K562 (cell line): ENCODE measurements at places on chromosomes 16 and 17. TPM values are rescaled to one million over a fixed set of nuclear protein-coding genes. Genes with fewer than 3 reads are reported as not detected.
A peak's percentile ranks its signal among the peaks of the same experiment; 100 is the strongest.

- no peaks in the 10 kb centered on the region for H3K4me1 ChIP-seq
- peaks cover 91% of the 10 kb centered on the region; the same call in 2 of the 3 replicates for H3K36me3 ChIP-seq
- H3K4me3 ChIP-seq = no peak overlapping the region
- no peak overlapping the region for H3K27ac ChIP-seq
- no peaks in the 10 kb centered on the region for H3K27me3 ChIP-seq
- peak; percentile 74 for DNase-seq
Measured at GRCh38 chr16:16048904-16049582, 99.6 kb downstream of the ABCC1 start.

DNA sequence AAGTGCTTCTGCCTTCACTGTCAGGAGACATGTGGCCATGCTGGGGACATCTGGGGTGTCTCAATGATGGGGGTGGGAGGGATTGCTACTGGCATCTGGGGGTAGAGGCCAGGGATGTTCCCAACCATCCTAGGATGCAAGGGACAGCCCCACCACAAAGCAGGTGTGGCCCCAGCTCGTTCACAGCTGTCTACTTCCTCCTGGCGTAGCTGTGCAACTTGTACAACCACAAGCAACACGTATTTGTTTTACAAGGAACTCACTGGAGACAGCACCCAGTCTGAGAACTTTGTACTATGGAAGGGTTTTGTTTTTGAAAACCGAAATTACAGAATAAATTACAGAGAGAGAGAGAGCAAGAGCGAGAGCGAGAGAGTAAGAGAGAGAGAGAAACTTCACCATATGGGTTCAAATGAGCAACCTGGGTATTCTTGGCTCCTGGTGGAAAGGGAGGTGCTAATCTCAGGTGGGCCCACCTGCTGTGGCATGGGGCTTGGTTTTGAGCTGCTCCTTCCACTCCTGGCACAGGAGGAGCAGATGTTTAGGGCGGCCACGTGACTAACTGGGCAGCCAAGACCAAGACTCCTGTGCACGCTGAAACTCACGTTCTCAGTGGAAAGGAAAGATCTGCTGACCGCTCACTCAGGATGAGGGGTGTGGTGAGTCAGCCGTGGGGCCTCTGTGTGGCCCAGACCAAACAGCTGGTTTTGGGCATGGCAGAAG lies 17.5 kb upstream of the TNFRSF13B start:
- no peak overlapping the region for H3K27ac ChIP-seq
- no peak for DNase-seq
- H3K27me3 ChIP-seq = peaks cover 23% of the 10 kb centered on the region
- H3K4me3 ChIP-seq = no peak overlapping the region
- H3K4me1 ChIP-seq = peaks cover 4% of the 10 kb centered on the region
- H3K36me3 ChIP-seq = no peaks in the 10 kb centered on the region

- H3K27me3 ChIP-seq = no peaks in the 10 kb centered on the region
- no peak overlapping the region for H3K27ac ChIP-seq
- H3K4me1 ChIP-seq = no peaks in the 10 kb centered on the region
- H3K36me3 ChIP-seq = no peaks in the 10 kb centered on the region
- H3K4me3 ChIP-seq = no peak overlapping the region
- DNase-seq = no peak
Measured at GRCh38 chr16:78895681-78896080, 704.9 kb downstream of the MAF start.

- DNase-seq = peak; percentile 56
- H3K36me3 ChIP-seq = no peaks in the 10 kb centered on the region
- peaks cover 3% of the 10 kb centered on the region; the same call in 1 of the 2 replicates for H3K4me1 ChIP-seq
- peak overlapping the region; percentile 84 for H3K4me3 ChIP-seq
- no peaks in the 10 kb centered on the region for H3K27me3 ChIP-seq
Measured at GRCh38 chr17:43169561-43170139, 1.4 kb upstream of the NBR1 start.

DNA sequence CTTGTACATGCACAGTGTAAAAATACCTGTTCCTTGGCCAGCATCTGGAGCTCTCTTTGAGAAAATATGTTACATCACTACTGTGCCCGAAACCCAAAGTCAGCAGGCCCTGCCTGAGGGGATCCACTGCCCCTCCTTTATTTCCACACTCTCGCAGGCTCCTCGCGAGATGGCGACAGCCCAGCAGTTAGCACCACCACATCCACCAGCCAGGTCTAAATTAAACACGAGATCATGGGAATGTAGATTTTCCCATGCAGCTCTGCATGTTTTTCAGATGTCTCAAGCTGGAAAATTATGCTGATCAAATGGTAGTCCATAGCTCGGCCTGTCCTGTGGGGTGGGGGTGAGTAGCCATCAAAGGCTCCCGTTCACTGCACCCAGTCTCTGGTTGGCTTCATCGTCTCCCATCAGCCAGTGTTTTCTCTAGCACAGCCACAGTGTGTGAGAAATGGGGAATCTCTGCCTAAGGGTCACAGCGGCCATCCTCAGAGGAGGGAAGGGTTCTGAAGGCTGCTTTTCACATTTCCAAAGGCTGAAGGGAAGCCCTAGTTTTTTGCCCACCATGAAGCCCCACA lies 34.7 kb downstream of the EPN2 start:
- no peak overlapping the region; the same call in 2 of the 3 replicates for H3K27ac ChIP-seq
- no peak overlapping the region for H3K4me3 ChIP-seq
- peaks cover 4% of the 10 kb centered on the region; the same call in 2 of the 3 replicates for H3K36me3 ChIP-seq
- peaks cover 16% of the 10 kb centered on the region for H3K4me1 ChIP-seq
- H3K27me3 ChIP-seq = no peaks in the 10 kb centered on the region

DNA sequence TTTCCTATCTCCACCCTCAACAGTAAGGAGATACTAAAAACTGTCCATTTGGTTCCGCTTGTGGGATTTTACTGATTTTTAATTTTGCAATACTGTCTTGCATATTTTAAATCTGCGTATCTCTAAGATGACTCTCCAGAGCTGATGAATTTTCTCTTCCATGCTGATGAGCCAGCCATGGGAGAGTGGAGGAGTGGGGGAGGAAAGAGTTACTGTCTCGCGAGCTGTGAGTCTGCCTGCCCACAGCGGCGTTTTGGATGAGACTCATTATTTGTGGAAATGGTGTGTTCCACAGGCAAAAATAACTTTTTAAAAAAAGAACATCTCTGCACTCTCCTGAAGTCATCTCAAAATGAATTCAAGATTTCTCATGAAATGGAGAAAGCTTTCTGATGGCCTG lies 34.6 kb upstream of the MYOCD start:
- no peak overlapping the region for H3K4me3 ChIP-seq
- H3K27ac ChIP-seq = no peak overlapping the region
- no peaks in the 10 kb centered on the region for H3K36me3 ChIP-seq
- no peaks in the 10 kb centered on the region; the same call in 1 of the 2 replicates for H3K4me1 ChIP-seq
- DNase-seq = no peak

DNA sequence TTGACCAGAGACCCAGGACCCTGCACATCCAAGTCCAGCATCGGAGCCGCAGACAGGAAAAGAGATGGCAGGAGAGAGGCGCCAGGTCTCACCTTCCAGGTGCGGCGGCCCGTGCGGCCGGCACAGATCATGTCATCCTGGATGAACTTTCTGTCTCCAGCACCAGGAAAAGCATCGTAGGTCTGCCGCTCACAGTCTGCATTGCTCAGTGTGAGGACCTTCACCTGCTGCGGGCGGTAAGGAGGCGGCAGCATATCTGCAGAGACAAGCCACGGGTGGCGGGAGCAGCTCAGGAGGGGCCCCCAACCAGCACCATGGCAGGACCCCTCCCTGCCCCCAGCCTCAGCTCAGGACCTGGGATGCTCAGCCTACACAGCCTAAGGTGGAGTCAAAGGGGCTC lies 17.9 kb downstream of the TPSD1 start:
- peaks cover 44% of the 10 kb centered on the region for H3K4me1 ChIP-seq
- H3K27me3 ChIP-seq = peaks cover 22% of the 10 kb centered on the region
- DNase-seq = no peak
- H3K4me3 ChIP-seq = no peak overlapping the region
- no peaks in the 10 kb centered on the region for H3K36me3 ChIP-seq

GRCh38 chr16:11562411-11562810 lies 24.3 kb downstream of the LITAF start:
- no peak overlapping the region for H3K27ac ChIP-seq
- no peaks in the 10 kb centered on the region for H3K36me3 ChIP-seq
- H3K4me1 ChIP-seq = no peaks in the 10 kb centered on the region; the same call in 1 of the 2 replicates
- DNase-seq = no peak
- H3K4me3 ChIP-seq = no peak overlapping the region

- DNase-seq = no peak
- no peaks in the 10 kb centered on the region for H3K4me1 ChIP-seq
- no peak overlapping the region for H3K27ac ChIP-seq
- no peaks in the 10 kb centered on the region for H3K36me3 ChIP-seq
Measured at GRCh38 chr17:30209930-30210329, 25.6 kb downstream of the SLC6A4 start.

GRCh38 chr17:266219-266618 lies 84.8 kb upstream of the DOC2B start:
- no peak overlapping the region for H3K27ac ChIP-seq
- H3K27me3 ChIP-seq = peaks cover 49% of the 10 kb centered on the region
- DNase-seq = no peak
- H3K4me1 ChIP-seq = no peaks in the 10 kb centered on the region
- no peaks in the 10 kb centered on the region for H3K36me3 ChIP-seq

DNA sequence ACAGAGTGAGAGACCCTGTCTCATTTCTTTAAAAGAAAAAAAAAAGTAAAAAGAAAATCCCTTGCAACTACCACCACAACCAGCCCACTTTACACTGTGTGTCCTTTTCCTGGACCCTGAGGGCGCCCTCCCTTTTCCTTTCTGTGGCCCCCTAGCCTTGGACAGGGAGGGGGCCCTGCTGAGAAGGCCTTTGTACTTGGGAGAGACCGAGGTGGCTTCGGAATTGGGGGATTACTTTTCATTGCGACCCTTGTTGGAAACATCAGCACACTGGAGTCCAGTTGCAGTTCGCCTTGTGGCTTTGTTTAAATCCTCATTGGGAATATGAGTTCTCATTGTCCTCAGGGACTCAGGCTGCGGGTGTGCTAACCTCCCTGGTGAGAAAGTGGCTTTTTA lies 9.4 kb upstream of the DNASE1 start:
- H3K27me3 ChIP-seq = no peaks in the 10 kb centered on the region
- peak; percentile 4 for DNase-seq
- H3K36me3 ChIP-seq = no peaks in the 10 kb centered on the region
- no peak overlapping the region for H3K27ac ChIP-seq

GRCh38 chr16:56589141-56590039 lies at the start of gene MT3:
MT3 (plus strand) TSS chr16:56589528; CDS start chr16:56589591, 63 bp downstream.
- peaks cover 62% of the 10 kb centered on the region for H3K27me3 ChIP-seq
- H3K4me1 ChIP-seq = peaks cover 6% of the 10 kb centered on the region; the same call in 1 of the 2 replicates
- H3K27ac ChIP-seq = no peak within 1 kb of the TSS
- no peak for DNase-seq
- no peaks in the 10 kb centered on the region for H3K36me3 ChIP-seq

GRCh38 chr17:32099686-32100085 lies 42.6 kb upstream of the RHOT1 start:
- H3K27me3 ChIP-seq = peaks cover 3% of the 10 kb centered on the region; the same call in 1 of the 3 replicates
- no peaks in the 10 kb centered on the region for H3K36me3 ChIP-seq
- no peak for DNase-seq
- no peak overlapping the region for H3K27ac ChIP-seq

DNA sequence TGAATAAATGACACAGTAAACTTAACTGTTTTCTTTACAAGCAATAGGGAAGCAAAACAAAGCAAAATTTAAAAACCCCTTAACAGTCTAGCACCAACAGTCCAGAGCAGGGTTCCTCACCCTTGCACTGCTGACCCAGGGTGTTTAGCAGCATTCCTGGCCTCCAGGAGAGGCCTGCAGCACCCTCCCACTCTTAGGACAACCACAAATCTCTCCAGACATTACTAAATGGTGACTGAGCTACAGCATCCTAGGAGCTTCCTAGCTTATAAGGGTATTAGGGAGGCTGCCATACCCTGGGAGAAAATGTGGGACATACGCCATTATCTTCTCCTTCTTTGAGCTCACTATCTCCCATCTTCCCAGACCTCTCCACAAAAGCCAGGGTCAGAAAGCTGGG lies 15.9 kb downstream of the POLG2 start:
- H3K27me3 ChIP-seq = no peaks in the 10 kb centered on the region
- H3K4me1 ChIP-seq = no peaks in the 10 kb centered on the region
- no peak overlapping the region for H3K4me3 ChIP-seq
- H3K36me3 ChIP-seq = peaks cover 70% of the 10 kb centered on the region

GRCh38 chr17:49557312-49558024 lies 18.2 kb upstream of the NXPH3 start:
- no peak for DNase-seq
- H3K27me3 ChIP-seq = peaks cover 10% of the 10 kb centered on the region; the same call in 1 of the 2 replicates
- H3K4me1 ChIP-seq = no peaks in the 10 kb centered on the region; the same call in 2 of the 3 replicates
- no peak overlapping the region for H3K4me3 ChIP-seq
- H3K27ac ChIP-seq = no peak overlapping the region

DNA sequence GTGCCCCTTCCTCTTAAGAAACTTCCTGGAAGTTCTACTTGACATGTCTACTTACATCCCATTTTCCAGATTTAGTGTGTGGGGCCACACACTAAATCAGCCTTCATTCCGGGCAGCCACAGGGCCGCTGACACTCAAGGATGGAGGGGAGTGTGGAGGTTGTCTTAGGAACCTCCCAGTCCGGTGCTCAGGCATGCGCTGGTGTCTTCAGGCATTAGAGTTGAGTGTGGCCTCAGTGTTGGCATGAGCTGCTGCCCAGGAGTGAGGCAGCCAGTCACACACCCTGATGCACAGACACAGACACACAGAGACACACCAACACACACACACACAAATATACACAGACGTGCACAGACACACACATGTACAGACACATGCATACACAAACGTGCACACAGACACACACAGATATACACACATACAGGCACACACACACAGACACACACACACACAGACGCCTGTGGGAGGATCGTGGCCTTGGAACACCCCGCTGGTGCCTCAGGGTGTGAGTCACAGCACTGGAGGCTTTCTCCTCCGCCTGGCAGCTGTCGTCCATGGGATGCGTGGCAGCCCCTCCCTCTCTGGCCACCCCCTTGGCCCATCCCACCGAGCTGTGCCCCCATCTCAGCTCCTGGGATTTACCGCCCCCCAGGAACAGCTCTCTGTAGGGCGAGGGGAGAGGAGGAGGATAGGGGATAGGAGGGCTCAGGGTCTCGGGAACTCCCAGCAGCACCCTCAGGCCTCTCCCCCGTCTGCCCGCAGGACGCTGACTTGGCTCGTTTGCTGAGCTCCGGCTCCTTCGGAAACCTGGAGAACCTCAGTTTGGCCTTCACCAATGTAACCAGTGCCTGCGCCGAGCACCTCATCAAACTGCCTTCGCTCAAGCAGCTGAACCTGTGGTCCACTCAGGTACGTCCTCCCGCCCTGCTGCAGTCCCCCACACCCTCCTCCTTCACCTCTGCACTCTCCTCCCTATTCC lies 75.6 kb upstream of the PLCG2 start:
- H3K36me3 ChIP-seq = peaks cover 51% of the 10 kb centered on the region
- H3K4me1 ChIP-seq = peaks cover 6% of the 10 kb centered on the region; the same call in 1 of the 2 replicates
- no peak overlapping the region for H3K4me3 ChIP-seq

DNA sequence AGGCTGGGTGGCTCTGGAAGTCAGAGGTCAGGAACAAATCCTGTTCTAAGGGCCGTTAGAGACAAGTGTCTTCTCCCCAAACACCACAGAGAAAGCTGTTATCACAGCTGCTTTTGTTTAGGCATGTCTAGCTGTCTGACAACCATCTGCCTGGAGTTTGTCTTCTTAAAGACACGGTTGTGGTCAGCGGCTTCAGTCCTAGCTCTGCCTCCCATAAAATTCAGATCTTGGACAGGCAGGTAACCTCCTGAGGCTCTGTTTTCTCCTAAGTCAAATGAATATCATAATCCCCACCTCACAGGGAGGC lies 2.3 kb upstream of the ITGA3 start:
- H3K4me1 ChIP-seq = peaks cover 19% of the 10 kb centered on the region
- no peaks in the 10 kb centered on the region for H3K36me3 ChIP-seq
- peaks cover 16% of the 10 kb centered on the region; the same call in 2 of the 3 replicates for H3K27me3 ChIP-seq
- no peak overlapping the region for H3K4me3 ChIP-seq
- no peak for DNase-seq
- H3K27ac ChIP-seq = no peak overlapping the region

The OTOP2 gene
- total RNA-seq = 0.18 and 0.27 TPM in 2 replicates

The PIGS gene
- total RNA-seq = 109 and 114 TPM in 2 replicates

The AFMID gene
- total RNA-seq = 67.3 and 74.0 TPM in 2 replicates
